ENCODE measurements at places on chromosomes 3 and 15.

- no peak for DNase-seq
Observed at GRCh38 chr3:139657936-139658335, 19.8 kb downstream of the NMNAT3 start.

- peak; percentile 43 for DNase-seq
Observed at GRCh38 chr3:46378426-46378942, 7.7 kb downstream of the CCR5 start.

DNA sequence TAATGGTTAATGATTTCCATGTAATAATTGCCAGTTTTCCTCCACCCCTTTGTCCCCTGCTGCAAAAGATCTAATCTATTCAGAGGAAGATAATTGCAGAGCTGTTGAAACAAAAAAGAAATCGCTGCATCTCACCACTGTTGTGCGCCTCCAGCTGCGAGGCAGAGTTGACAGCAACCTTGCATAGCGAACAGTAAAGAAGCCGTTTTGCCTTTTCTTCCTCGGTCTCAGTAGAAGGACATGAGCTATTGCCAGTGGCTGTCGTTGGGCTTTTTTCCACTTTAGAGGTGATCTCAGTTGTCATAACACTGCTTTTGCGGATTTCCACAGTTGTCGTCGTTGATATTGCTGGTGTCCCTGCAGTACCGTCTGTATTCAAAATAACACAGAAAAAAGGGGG is 314.2 kb downstream of the ZNF385D start:
- no peak for DNase-seq

GRCh38 chr15:27865323-27865922 is 233.7 kb downstream of the OCA2 start:
- no peak for DNase-seq

DNA sequence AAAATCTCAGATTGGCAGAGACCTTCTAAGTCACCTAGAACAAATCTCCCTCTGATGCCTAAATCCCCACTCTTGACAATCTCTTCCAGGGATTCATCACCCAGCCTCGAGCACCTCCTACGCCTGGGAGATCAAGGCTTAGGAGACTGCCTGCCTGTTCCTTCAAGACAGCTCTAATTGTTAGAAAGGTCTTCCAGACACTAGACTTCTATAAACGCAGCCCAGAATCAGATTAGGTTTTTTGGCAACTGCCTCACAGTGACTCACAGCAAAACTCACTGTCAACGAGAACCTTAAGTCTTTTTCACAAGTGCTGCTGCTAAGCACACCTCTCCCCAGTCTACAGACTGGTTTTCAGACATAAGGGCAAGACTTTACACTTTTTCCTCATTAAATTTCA is 23.1 kb downstream of the SRGAP3 start:
- no peak for DNase-seq

Data from SHP77 treated with DMSO at 0.1 percent for 48 hours (cell line).